ENCODE measurements at places on chromosomes 3 and 15.

GRCh38 chr3:126854666-126855065 is 128.2 kb upstream of the PLXNA1 start:
- DNase-seq: no peak

DNA sequence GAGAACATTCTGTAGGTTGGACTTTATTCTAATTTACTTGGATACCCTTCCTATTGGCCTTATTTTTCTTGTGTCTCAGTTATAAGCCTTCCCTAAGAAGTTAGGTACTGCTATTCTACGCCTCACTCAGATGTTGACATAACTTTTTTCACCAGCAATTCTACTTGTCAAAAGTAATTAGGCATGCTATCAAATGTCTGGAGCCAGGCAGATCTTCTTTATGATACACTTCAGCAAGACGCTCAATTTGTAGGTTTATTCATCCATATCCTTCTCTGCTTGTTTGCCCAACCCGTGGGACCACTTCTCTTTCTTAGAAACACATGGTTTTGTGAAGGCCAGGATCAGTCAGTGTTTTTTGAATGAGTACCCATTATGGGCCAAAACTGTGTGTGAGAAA is 36.2 kb upstream of the COL8A1 start:
- no peak for DNase-seq

GRCh38 chr3:36250191-36250590 is 130.1 kb upstream of the STAC start:
- DNase-seq: no peak

- DNase-seq: no peak
These were observed 28.1 kb downstream of the CCRL2 start for GRCh38 chr3:46435081-46435726.

DNA sequence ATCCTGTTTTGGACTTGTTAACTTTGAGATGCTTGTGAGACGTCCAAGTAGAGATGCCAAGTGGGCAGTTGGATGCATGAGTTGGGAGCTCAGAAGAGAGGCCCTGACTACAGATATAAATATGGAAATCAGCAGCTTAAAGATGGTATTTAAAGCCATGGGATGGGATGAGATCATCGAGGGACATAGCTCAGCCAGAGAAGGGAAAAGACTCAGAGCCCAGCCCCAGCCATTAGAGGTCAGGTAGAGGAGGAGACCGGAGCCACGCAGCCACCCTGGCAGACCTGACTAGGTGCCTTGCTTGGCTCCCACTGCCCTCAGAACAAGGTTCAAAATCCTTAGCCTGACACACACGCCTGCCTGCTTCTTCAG is 31.1 kb downstream of the ATP2B2 start:
- DNase-seq: no peak

GRCh38 chr15:88091444-88092016 is 165.0 kb downstream of the NTRK3 start:
- DNase-seq: no peak

DNA sequence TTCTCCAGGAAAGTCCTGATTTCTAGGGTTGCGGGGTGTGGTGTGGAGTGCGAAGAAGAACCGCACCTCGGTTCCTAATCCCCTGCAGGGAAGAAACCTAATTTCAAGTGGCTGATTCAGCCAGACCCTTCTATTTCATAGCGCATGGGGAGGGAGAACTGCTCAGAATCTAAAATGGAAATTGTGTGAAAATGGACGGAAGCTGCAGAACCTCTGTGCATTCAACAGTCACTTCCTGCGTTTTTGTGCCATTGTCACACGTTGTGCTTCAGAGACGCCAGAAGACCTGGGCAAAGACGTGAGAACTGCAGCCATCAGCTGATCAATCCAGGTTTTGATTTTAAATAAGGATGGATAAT is 1.2 kb downstream of the SIDT1 start:
- no peak for DNase-seq

- DNase-seq: no peak
These were observed 37.9 kb upstream of the DLG1 start for GRCh38 chr3:197336348-197336747.

GRCh38 chr3:136989781-136990524 is 32.2 kb downstream of the IL20RB start:
- no peak for DNase-seq
